ENCODE measurements at places on chromosomes 6 and 20. TPM values are rescaled to one million over a fixed set of nuclear protein-coding genes. Genes with fewer than 3 reads are reported as not detected.

Gene PXMP4
- total RNA-seq = 15.3 TPM

Gene ADRM1
- total RNA-seq = 102 TPM

DNA sequence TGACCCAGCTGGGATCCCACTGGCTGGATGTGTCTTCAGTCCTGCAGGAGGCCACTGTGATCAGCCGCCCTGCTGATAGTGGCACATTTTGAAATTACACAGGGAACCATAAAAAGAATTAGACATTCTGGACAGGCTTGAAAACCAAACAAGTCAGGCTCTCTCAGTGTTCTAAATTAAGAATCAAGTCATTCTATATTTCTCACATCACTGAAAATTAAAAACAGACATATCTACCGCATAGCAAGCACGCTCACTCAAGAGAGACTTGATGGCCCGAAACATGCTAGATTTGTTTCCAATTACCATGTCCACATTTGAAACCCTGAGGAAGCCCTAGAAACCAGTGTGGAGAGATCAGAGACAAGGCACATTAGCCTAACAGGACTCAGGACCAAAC, 57.7 kb downstream of the NFATC2 start:
- H3K27ac ChIP-seq = no peak overlapping the region
- H3K36me3 ChIP-seq = no peaks in the 10 kb centered on the region
- H3K27me3 ChIP-seq = no peaks in the 10 kb centered on the region
- H3K4me1 ChIP-seq = no peaks in the 10 kb centered on the region
- DNase-seq = no peak

- H3K4me3 ChIP-seq = no peak overlapping the region
- H3K27me3 ChIP-seq = no peaks in the 10 kb centered on the region
- H3K27ac ChIP-seq = no peak overlapping the region
- H3K4me1 ChIP-seq = no peaks in the 10 kb centered on the region
- no peak for DNase-seq
- no peaks in the 10 kb centered on the region for H3K36me3 ChIP-seq
Measured at GRCh38 chr6:15242937-15243614, 2.8 kb upstream of the JARID2 start.

- DNase-seq = peak; percentile 28
- H3K4me1 ChIP-seq = no peaks in the 10 kb centered on the region
- H3K27ac ChIP-seq = no peak overlapping the region
- H3K4me3 ChIP-seq = no peak overlapping the region
- H3K36me3 ChIP-seq = no peaks in the 10 kb centered on the region
Measured at GRCh38 chr6:31115941-31116560, 1.5 kb downstream of the PSORS1C1 start.
